ENCODE measurements at places on chromosomes 2 and 18.

DNA sequence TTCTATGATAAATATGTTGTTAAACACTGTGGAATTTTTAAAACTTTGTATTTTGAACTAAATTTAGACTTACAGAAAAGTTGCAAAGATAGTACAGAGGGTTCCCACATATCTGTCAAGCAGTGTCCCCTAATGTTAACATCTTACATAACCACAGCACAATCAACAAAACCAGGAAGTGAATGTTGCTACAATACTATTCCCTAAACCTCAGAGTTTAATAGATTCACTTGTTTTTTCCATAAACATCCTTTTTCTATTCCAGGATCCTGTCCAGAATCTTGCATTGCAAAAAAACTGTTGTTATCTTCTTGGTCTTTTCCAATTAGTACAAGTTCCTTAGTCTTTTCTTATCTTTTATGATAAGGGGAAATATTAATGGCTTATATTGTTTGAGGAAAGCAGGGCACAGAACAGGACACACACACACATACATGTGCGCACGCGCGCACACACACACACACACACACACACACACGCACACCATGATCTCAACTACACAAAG is 251.1 kb upstream of the TRIB2 start:
- no peak for DNase-seq

GRCh38 chr2:71746946-71747501 is 293.7 kb downstream of the DYSF start:
- no peak for DNase-seq

DNA sequence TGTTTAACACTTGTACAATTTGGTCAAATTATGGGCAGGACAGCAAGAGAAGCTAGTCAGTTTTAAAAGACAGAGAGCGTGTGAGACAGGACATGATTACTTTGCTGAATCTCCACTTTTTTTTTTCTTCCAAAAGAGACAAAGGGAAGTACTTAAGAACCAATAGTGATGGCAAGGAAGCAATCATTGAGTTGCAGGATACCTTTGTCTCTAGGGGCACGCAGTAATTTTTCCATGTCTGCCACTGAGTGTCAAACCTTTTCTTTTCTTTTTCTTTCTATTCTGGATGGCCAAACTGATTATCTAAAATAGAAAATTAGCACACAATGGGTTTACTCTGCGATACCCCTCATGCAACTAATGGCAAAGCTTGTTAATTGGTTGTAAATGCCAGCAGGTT is 533.0 kb downstream of the PLCL1 start:
- DNase-seq, result no peak

GRCh38 chr2:241611062-241611461 is 25.9 kb downstream of the THAP4 start:
- no peak for DNase-seq

DNA sequence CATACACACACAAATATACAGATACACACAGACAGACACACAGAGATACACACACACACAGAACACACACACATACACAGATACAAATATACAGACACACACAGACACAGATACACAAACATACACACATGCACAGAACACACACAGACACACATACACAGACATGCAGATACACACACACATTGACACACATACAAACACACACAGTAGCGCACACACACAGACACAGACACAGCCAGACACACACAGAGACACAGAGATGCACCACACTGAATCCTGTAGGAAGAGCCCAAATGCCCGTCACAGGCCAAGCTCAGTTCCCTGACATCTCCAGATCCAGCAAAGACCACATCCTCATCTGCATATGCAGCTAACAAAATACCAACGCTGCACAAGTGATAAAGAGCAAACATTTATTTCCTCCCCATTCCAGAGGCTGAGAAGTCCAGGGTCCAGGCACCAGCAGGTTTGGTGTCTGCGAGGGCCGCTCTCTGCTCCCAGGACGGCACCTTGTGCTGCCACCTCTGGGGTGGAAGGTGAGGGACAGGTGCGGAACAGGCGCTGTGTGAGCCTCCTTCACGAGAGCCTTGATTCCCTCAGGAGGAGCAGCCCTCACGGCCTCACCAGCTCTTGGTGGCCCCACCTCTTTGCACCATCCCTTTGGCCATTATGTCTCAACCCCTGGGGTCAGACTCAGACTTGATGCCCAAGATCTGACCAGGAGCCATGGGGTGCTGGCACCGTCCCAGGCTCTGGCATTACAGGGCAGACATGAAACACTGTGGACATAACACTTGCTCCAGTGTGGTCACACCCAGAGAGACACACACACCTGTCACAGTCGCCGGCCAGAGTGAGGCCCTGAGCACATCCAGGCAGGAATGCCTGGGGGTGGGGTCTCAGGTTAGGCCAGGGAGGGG is 108.7 kb downstream of the NDUFA10 start:
- DNase-seq, result no peak

DNA sequence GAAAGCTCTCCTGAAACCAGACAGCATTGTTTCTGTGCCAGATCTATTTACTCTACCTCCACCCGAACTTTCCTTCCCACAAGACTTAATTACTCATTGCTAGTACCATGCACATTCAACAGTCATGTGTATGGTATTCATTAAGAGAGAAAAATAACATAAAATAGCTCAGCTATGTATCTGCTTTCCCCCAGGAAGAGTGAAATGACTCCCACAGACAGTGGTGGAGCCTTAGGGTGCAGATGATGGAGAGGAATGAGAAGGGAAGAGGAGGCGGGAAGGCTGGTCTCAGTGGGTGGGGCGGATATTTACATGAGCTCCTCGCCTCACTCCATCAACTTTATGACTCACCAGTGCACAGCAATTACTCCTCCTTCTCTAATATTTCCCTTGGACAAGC is 724.5 kb downstream of the EPHA4 start:
- DNase-seq, result peak; percentile 86

- DNase-seq, result no peak
These were observed 763 bp downstream of the CCDC141 start for GRCh38 chr2:179049203-179049545.

DNA sequence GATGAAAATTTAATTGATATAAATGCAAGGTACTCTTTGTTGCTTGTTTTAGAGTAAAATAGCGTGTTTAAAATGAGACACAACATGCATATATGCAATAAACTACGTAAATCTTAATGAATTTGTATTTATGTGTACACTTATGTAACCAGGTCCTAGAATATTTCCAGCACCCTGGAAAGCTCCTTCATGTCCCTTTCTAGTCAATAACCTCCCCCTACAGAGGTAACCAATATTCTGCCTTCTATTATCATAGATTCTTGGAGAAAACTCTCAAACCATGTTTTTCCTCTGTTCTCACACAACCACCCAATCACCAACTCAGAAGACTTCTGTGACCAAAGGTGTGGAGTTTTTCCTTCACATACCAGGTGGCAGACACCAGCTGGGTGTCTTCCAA is 79.6 kb upstream of the THUMPD2 start:
- DNase-seq, result no peak

DNA sequence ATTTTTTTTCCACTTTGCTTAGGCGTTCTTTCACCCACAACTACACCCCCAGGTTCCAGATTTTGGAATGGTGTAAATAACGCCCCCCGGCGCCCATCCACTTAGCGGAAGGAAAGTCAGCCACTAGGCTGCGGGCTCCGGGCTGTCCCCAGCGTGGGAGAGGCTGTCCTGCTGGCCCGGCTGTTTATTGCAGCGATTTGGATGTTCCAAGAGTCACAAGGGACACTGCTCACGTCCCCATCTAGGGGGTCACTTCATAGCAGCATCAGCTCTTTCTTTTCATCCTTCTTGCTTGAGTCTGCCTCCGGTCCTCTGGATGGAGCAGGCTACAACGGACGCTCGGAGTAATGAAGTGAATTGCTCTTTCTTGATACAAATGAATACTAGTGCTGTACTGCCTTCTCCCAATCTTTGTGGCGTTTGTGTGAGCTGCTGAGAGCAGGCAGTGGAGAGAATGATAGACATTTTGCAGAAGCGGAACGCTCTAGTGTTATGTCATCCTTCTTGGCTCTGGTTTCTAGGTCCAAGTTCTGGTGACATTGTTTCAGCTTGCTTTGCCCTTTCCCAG is 50.7 kb upstream of the PAIP2B start:
- DNase-seq, result peak; percentile 8

GRCh38 chr2:200380091-200380561 is 73.6 kb downstream of the SPATS2L start:
- no peak for DNase-seq

DNA sequence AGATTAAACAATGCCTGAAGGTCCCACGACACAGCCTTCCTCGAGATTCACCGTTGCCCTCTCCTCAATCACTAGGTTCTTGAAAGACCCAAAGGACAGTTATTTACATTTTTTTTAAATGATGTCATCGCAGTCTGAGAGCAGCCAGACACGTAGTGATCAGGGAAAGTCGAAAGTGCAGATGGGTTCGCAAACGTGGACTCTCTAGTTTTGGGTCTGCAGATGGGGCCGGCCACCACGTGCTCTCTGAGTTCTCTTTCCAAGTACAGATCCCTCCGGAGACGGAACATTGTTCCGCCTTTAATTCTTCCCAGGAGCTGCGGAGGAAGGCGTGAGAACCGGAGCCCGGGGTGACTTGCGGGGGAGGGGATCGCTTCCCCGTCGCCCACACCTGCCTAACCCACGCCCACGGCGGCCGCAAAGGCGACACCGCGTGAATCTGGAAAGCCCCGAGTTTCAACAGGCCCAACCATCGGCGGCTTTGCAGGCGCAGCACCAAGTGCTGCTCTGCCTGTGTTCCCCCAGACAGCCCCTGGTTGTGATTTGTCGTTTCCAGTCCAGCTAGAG is 54.3 kb downstream of the PKDCC start:
- peak; percentile 97 for DNase-seq

- no peak for DNase-seq
These were observed 36.7 kb upstream of the BMP10 start for GRCh38 chr2:68907920-68908253.

GRCh38 chr2:145957929-145958328 is 1438.0 kb upstream of the ZEB2 start:
- no peak for DNase-seq

GRCh38 chr2:36485521-36485920 is 112.4 kb downstream of the FEZ2 start:
- DNase-seq, result peak; percentile 97

DNA sequence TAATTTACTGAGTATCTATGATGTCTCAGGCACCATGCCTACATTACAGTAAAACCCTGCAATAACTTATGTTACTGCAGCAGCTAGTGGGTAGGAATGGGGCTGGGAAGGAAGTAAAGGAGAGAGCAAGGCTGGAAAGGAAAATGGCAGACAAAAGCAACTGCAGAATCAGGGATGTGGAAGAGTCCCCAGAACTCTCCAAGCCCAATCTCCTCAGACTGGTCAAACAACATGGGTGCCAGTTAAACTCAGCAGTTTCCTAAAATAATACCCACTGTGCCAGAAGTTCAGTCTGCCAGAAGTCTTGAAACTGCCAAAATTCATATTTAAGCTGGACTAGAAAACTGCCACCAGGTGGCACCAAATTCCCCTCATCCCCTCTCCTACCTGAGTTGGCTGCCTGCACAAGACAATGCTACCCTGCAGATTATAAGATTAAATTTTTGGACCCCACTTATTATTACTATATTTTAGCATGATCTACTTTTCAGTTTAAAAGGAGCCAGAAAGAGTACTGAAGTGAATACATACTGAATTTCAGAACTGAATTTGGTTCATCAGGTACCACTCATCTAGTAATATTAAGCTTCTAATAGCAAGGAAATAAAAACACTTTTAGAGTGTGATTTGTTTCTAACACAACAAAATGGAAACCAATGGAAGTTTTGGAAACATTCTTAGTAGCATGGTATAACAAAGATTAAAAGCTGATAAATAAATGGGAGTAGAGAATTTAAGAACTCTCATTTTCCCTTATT is 86.8 kb upstream of the DNER start:
- peak; percentile 52 for DNase-seq

GRCh38 chr2:30222636-30223360 is 8.5 kb upstream of the LBH start:
- no peak for DNase-seq

DNA sequence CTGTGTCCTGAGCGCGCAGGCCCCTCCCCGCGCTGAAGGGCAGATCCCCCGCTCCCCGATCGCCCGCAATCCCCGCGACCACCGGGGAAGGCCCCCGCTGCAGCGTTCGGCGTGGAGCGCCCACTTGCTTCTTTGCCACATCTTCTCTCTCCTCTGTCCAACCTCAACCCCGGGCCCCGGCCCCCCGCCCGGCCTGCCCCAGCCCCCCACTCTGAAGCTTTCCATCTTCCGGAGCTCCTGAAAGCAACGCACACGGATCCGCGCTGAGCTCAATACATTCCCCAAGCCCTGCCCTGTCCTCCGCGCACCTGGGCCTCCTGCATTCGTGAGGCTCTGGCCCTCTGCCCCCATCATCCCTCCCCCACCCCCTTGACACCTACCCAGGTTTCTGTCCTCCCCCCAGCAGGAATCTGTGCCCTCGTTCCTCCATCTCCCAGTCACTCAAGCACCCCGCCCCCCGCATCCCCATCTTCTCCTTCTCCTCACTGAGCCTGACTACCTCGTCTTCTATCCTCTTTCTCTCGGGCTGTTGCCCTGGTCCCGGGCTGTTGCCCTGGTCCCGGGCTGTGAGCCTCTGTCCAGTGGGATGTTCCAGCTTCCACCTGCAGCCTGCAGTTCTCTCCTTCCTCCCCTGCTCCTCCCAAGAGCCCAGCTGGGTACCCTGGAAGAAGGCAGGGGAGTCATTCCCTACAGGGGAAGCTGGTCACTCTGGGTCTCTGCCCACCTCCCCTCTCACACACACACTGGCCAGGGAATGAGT is 7.8 kb downstream of the SPEG start:
- no peak for DNase-seq

DNA sequence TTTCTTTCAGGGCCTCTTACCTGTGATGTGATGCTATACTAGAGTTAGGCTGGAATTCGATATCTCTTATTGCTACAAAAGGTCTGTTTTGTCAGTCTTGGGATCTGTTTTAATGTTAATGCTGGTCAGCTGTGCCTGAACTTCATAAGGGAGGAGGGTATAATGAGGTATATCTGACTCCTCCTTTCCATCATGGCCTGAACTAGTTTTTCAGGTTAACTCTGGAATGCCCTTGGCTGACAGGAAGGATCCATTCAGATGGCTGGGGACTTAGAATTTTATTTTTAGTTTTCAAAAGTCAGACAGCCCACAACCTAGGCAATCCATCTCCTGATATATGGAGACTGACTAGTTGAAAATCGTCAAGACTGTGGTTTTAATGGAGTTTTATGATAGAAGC is 35.9 kb upstream of the TBC1D8 start:
- DNase-seq, result no peak

DNA sequence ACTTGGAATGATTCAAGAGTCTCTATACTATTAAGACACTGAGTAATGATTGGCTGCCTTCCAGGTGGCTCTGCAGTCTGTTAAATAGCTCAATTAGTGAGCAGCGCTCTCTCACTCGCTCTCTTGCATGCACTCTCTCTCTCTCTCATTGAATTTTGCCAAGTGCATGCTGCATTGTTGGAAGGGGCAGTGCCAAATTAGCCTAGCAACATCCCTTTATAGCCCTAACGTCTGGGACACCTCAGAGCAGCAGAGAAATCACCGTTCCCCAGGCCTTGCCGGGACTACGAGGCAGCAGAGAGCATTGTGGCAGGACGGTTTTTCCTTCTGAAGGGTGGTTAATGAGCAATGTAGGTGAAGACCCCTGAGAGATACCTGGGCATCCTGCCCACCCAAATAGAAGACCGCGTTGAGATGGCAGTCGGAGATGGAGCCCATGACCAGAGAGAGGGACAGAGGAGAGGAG is 447.6 kb upstream of the POU3F3 start:
- DNase-seq, result peak; percentile 57

- DNase-seq, result no peak
These were observed 833 bp downstream of the AFG3L2 start for GRCh38 chr18:12376034-12376753.
